Anterior cingulate cortex (tissue), 58 donors: ENCODE measurements at places on chromosomes 7 and 10.

DNA sequence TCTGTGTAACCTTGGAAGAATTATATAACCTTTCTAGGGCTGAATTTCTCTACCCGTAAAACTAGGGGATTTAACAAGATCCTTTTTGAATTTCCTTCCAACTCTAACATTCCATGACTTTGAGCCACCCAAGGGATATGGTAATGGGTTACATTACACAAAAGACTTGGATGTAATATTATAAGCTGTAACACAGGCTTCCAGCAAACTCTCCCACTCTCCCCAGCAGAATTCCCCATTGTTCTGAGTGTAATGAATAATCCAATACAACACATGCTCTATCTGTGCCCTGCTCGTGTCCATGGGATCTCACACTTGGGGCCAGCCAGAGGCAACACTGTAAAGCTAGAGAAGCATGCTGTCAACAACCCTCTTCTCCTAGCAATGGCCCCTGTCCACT is 790.6 kb upstream of the AUTS2 start:
- no peak for DNase-seq

DNA sequence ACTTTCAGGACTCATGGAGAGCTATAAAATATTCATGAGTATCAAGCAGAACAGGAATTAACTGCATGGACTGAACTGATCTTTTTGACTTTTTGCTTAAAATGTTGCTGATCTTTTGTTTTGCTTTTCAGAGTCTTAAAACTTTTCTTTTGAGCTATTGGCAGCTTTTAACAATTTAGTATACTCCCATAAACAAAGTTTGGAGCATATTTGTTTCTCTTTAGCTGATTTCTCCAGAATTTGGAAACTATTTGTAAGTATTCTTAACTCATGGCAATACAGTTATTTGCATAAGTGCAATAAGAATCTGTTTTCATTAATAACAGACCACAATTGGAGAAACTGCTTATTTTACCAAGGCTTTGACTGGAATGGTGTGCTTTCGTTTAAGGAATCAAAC is 73.4 kb upstream of the C1GALT1 start:
- no peak for DNase-seq

- DNase-seq = no peak
These were observed 120.6 kb downstream of the ZWINT start for GRCh38 chr10:56240471-56240870.

GRCh38 chr7:42262964-42263363 is 26.0 kb upstream of the GLI3 start:
- DNase-seq = no peak

- no peak for DNase-seq
These were observed 16.9 kb downstream of the SUN1 start for GRCh38 chr7:849145-849544.

DNA sequence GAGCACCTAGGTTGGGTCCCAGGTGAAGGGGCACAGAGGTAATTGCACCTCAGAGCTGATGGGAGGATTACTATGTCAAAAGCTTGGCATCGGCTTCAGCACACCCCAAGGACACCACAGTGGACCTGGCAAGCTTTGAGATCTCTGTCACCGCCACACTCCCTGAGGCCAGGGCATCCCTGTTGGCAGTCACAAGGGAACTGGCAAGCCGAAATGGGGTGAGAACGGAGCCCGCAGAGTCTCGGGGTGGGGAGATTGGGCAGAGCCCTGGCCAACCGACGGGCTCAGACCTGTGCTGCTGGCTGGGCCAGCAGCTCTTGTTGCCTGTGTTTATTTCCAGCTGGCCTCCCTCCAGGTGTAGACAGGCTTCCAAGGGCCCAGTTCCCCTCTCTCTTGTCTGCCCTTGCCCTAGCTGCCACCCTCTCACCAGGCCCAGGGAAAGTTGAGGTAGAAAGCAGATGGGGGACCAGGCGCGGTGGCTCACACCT is 2.5 kb downstream of the HSPB1 start:
- peak; percentile 82 for DNase-seq

- DNase-seq = no peak
These were observed 123.6 kb downstream of the UBE2H start for GRCh38 chr7:129828989-129829736.

DNA sequence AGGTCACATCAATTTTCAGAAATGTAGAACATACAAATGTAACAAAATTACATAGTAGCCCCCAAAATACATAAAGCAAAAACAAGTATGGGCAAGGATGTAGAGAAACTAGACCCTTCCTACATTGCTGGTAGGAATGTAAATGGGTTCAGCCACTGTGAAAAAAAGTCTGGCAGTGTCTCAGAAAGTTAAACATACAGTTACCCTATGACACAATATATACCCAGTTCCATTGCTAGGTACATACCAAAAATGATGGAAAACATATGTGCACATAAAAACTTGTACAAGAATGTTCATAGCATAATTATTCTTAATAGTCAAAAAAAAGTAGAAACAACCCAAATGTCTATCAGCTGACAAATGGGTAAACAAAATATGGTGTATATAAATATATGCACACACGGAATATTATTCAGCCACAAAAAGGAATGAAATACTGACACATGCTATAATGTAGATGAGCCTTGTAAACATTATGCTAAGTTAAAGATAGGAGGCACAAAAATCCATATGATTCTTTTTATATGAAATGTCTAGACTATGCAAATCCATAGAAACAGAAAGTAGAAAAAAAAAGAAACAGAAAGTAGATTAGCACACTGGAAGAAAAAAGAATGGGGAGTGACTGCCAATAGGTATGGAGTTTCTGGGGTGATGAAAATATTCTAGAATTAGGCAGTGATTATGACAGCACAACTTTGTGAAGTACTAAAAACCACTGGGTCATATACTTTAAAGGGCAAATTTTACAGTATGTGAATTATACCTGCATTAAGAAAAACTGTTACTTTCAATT is 13.5 kb downstream of the HERPUD2 start:
- DNase-seq = no peak

- DNase-seq = no peak
These were observed 12.7 kb downstream of the PPIF start for GRCh38 chr10:79359816-79360498.

DNA sequence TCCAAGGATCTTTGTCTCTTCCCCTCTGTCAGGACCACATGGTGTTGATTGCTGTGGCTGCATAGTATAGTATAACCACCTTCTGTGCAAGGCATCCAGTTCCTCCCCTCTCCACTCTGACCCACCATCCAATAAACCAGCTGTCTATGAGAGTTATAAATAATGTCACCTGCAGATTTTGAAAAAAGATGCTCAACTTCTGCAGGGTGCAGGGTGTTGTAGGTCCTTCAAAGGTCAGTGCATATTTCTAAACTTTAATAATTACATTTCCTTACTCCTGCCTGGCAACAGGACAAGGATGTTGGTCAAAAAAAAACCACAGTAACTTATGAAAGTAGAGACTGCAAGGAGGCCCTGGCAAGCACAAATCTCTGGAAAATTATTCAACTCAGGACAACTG is 166.2 kb downstream of the PKD1L1 start:
- no peak for DNase-seq

- DNase-seq = no peak
These were observed 151.5 kb downstream of the WDR11 start for GRCh38 chr10:121002586-121003205.

DNA sequence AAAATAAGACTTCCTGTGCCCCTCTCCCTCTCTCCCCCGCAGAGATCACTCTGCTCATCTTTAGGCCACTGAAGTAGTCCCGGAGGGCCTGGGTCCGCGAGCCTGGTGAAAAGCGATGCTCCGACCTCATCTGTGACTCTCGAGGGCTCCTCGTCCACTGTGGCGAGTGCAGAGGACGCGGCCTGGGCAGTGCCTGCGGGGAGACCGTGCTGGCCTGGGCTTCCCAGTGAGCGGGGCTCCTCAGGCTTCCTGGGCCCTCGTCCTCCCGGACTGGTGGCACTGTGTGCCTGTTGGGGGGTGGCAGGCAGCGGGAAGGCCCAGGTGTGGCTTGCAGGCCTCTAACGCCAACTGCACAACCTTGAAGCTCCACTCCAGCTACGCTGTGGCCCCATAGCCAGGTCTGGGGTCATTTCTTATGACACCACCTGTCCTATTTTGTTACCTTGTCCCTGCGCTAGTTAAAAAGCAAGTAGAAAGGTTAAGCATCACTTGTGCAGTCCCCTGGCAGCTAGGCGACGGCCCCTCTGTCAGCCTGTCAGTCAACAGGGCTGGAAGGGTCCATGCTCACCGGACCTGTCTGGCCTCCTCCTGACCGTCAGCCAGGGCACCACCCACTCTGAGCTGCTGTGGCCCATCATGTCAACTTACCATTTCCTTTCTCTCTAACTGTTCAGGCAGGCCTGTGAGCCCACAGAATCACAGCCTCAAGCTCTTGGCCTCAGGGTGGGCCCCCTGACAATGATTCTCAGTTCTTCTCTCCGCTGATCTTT is 20.5 kb downstream of the MNX1 start:
- DNase-seq = no peak

- DNase-seq = no peak
These were observed 554.2 kb downstream of the DNAJB6 start for GRCh38 chr7:157890921-157891401.

GRCh38 chr10:11934262-11934661 is 108.3 kb downstream of the UPF2 start:
- DNase-seq = no peak

GRCh38 chr10:80532571-80532970 is 5.1 kb upstream of the SH2D4B start:
- no peak for DNase-seq

DNA sequence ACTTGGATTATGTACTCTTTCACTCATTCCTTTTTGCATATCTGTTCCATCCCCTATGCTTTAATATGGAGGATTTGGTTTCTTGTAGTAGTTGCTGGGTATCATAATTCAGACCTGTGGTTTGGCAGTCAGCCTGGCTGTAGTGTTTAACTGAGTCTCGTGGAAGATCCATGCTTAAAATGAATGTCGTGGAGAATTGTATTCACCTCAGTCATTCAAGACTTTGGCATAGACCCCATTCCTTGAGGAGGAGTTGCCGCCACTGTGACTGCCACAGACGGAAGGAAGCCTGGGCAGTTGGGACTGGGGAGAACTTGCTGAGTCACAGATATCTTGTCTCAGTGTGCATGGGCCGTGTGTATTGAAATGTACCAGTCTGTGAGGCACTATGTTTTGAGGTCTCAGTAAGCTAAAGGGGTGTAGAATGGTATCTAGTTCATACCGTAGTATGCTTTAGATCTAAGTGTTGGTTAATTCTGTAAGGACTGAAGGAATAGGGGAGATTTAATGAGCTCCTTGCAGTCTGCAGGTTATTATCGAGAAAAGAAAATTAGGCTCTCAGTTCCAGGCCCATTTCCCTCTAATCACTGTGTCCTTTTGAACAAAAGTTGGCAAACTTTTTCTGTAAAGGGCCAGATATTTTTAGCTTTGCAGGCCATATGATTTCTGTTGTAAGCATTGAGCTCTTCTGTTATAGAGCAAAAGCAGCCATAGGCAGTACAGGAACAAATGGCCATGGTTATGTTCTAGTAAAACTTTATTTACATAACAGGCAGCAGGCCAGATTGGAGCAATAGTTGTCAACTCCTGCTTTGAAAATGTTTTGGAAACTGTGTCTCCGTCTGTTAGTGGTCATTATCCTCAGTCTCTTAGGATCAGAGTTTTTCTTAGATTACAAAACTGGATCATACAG is 76.8 kb downstream of the TPST1 start:
- DNase-seq = no peak

DNA sequence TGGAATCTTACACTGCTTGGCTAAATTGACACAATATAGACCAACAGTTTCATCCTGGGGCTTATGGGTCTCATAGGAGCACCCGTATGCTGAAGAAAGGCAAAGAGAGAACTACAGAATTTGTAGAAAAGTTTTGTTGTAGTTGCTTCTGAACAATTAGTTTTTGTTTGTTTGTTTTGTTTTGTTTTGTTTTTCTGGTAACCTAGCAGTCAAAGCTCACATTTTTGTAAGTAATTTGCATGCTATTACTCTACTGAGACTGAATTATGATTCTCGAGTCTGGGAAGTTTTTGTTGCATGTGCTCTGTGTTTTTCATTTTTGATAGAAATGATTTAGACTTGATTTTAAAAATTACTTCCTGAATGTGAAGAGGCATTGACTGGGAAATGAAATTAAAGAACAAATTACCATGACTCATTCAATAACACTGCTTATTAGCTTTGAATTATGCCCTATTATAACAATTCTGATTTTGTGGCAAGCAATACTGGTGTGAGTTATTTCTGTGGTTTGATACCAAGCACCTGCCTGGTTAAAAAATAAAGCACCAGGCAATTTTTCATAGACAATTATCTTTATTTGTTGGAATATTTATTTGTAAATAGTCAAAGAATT is 438 bp downstream of the LSMEM1 start:
- no peak for DNase-seq

DNA sequence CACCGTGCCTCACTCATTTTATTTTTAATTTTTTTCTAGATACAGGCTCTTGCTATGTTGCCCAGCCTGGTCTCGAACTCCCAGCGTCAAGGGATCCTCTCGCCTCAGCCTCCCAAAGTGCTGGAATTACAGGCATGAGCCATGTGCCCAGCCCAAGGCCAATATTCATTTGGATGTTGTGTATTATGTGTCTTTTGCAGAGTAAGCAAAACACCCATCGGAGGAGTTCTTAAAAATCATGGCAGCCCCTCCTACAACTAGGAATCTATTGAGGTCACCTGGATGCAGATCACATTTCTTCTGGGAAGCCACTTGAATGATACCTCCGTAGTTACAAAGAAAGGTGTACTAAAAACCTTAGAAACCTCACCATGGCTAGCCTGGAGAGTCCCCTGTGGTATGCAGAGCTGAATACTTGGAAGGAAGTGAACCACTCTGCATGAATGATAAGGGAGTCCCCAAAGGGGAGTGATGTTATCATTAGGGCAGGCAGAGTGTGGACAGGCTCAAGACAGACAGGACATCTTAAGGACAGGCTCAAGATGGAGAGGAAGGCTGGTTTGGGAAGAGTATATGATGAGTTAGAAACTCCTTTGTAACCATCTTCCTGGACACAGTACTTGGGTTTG is 185.7 kb downstream of the TAX1BP1 start:
- no peak for DNase-seq

- no peak for DNase-seq
These were observed 33.7 kb upstream of the PLXDC2 start for GRCh38 chr10:19782430-19783089.

DNA sequence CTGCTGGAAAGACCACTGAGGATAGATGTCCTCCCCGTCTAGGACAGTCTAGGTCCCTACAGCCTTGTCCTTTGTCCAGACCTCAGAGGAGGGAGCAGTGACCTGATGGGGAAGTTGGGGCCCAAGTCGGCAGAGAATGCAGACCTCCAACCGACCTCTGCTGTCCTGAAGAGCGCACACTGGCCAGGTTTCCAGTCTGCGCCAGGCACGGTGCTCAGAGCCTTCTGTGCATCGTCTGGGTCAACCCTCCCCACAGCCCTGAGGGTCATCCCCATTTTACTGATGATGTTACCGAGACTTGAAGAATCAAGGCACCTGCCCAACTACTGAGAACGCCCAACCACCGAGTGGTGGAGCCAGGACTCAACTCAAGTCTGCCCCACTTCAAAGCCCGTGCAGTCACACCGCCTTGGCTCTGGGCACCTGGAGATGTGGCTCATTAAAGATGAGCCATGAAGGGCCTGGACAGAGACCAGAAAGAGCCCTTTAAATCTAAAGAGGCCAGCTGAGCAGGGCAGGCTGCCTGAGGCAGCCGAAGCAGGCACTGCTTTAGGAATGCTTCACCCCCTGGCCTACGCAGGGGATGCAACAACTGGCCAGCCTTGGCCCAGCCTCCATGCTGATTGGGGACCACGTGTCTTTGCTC is 4.4 kb downstream of the ITPRIP start:
- no peak for DNase-seq
